HFFc6 (cell line): ENCODE measurements at places on chromosomes 2 and 18. TPM values are rescaled to one million over a fixed set of nuclear protein-coding genes. Genes with fewer than 3 reads are reported as not detected.
A peak's percentile ranks its signal among the peaks of the same experiment; 100 is the strongest.

ARHGEF33 gene
- 0.07 to 0.72 TPM (median 0.47 TPM) in 3 replicates for total RNA-seq

HMSD gene
- not detected in 3 replicates for total RNA-seq

CMPK2 gene
- not detected in 3 replicates for total RNA-seq

CD302 gene
- total RNA-seq, result 1.9 to 4.3 TPM (median 2.4 TPM) in 3 replicates

DNA sequence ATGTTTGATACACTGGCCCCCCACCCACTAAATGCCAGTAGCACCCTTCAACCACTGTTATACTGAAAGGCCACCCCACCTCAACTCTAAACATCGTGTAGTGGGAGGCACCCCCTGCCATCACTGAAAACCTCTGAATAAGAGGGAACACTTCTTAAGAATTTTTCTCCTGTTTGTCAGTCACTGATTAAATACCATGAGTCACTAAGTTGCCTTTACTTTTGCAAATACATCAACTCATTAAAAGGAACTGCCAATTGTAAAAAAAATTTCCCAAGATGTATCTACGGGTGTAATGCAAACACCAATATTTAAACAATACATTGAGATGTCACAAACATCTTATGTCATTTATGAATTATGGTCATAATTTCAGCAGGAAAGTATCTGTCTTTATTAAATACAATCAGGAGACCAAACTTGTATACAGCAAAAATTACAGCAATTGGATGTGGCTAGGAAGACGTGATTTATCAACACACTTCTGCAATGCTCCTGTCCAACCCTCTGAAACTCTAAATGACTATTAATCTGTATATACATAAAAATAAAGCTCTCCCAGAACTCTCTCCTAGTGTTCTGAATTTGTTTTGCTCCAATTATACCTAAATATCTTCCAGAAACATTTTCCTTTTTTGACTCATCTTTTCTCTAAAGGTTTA is 144.1 kb upstream of the STK17B start:
- peak; percentile 63 for DNase-seq

DNA sequence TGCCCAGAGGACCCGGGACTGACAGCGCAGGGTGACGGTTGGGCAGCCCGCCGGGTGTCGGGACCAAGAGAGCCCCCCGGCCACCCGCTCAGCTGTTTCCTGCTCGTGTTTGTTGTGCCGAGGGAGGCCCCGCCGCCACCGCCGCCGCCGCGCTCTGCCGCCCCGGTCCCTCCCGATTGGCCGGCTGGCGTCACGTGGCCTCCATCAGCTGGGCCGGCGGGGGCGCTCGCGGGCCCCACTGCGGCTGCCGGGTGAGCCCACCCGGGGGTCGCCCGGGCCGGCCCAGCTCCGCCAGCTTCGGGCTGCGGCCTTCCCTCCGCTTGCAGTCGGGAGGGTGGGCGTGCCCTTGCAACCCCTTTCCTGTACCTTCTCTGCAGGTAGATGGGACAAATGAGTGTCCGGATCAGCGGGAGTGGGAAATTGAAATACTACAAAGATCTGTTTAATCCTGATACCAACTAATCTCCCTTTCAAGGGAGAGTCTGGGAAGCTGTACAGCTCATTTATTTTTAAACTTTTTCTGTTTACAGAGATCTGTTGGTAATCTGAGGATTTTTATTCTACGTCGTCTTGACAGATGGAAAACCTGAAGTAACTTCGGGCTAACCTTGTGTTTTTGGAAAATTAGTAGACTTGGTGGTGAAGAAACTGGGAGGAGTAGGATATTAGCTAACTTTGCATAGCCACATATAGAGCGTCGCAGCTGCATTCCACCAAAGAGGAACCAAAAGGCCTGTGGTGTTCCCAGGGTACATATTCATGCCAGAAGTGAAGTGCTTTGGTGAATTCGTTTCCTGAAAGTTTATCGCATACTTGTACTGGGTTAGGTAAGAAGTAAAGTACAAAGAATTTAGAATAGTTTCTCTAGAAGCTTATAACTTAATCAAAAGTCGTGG is 1.2 kb downstream of the YPEL5 start:
- peak; percentile 30 for DNase-seq

DNA sequence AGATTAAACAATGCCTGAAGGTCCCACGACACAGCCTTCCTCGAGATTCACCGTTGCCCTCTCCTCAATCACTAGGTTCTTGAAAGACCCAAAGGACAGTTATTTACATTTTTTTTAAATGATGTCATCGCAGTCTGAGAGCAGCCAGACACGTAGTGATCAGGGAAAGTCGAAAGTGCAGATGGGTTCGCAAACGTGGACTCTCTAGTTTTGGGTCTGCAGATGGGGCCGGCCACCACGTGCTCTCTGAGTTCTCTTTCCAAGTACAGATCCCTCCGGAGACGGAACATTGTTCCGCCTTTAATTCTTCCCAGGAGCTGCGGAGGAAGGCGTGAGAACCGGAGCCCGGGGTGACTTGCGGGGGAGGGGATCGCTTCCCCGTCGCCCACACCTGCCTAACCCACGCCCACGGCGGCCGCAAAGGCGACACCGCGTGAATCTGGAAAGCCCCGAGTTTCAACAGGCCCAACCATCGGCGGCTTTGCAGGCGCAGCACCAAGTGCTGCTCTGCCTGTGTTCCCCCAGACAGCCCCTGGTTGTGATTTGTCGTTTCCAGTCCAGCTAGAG is 54.3 kb downstream of the PKDCC start:
- DNase-seq, result peak; percentile 69

DNA sequence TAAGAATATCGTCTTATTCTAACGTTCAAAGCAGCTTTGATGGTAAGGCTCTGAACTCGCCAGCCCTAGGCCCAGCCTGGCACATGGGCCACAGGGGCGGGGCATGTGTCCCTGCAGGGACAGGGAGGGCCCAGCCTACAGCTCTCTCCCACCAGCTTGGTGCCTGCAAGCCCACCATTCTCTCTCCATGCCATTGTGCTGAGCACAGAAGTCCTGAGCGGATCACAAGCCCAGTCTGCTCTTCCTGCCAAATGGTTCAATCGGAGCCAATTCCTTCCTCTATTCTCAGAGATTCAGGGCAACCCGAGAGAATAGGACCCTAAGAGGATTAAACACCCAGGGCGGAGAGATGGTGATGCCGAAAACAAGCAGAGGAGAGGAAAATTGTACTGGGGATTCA is 50.3 kb upstream of the APCDD1 start:
- no peak for DNase-seq

DNA sequence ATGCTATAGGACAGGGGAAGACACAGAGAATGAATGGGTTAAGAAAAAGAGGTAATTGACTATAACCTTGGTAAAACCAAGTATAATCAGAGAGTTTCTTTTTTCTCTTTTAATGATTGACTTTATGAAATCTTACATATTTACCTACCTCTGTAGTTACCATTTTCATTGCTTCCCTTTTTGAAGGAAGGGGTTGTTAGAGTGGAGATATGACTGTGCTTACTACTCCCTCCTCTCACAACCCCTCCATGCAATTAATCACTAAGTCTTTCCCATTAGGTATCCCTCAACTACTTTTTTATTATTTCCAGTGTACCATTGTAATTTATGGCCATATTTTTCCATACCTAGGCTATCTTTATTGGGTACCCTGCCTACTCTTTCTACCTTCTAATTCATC is 71.4 kb downstream of the WDR7 start:
- DNase-seq, result no peak

- DNase-seq, result no peak
Observed at GRCh38 chr2:151405376-151405775, 4.3 kb upstream of the RIF1 start.

- DNase-seq, result no peak
Observed at GRCh38 chr18:52829876-52830405, 489.9 kb downstream of the DCC start.

- peak; percentile 59 for DNase-seq
Observed at GRCh38 chr2:230974096-230974913, 21.6 kb upstream of the SPATA3 start.

- peak; percentile 59 for DNase-seq
Observed at GRCh38 chr18:524466-524865, 24.0 kb upstream of the COLEC12 start.

DNA sequence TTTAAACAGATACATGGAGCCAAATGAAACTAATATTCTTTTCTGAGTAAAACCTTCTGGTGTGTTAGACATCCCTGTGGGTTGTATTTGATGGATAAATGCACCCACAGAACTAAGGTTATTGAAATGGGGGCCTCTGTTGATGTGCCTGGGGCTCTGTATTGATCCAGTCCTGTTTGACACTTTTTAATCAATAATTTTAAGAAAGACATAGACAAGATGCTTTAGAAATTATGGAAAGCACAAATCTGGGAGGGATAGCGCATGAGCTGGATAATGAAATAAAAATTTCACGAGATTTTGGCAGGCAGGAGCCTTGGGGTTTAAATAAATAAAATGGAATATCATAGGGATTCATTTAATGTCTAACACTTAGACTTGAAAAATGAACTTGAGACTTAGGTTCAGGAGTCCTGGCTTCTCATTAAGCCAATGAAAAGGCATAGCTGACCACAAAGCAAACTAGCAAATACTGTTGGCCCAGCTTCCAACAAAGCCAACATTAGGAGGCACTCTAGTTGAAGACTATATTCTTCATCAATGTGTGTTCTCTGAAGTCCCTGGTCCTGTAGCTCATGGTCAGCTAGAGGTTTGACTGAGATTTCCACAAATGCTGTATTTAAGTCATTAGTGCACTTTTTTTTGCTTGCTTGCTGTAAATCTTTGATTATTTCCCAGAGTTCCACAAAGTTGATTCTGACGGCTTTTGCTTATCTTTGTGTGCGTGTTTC is 64.2 kb upstream of the SH3RF3 start:
- no peak for DNase-seq
